SJSA1 (cell line): ENCODE measurements at places on chromosomes 11 and 22. TPM values are rescaled to one million over a fixed set of nuclear protein-coding genes. Genes with fewer than 3 reads are reported as not detected.

Gene CCDC81
- total RNA-seq = 18.2 and 37.4 TPM in 2 replicates

Gene CDC42EP2
- 10.5 and 16.6 TPM in 2 replicates for total RNA-seq

Gene TYR
- not detected in 2 replicates for total RNA-seq

Gene HEPHL1
- not detected in 2 replicates for total RNA-seq

Gene FAM180B
- not detected in 2 replicates for total RNA-seq

Gene GUCY1A2
- 0.11 and 0.13 TPM in 2 replicates for total RNA-seq

Gene MMP8
- total RNA-seq = not detected in 2 replicates

GRCh38 chr11:114353443-114353842, 46.9 kb downstream of the C11orf71 start:
- H3K4me3 ChIP-seq = no peak overlapping the region
- DNase-seq = no peak

DNA sequence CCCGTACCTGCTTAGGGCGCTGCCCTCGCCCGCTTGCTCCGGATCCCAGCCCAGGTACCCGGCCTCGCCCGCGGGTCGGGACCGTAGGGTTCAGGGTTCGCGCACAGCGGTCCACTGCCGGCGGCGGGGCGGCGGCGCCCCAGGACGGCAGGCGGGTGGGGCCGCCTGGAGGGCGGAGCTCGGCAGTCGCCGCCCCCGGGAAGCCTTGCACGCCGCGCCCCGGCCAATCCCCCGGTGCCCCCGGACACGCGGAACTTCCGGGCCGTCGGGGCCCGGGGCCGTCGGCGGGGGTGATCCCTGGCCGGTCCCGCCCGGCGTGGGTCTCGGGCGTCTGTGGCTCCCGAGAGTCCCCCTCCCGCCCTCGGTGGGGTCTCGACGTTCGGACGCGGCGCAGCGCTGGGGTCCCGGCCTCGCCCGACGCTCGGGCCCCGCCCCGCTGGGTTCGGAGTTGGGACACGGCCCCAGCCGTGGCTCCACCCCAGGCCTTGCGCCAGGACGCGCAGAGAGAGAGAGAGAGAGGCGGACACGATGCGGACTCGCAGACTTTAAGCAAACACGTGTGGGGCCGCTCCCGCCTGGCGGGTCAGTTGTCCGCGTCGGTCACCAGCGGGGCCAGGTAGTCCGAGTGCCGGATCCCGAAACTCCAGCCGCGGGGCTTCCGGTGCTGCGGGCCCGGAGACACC, at the start of gene TYMP:
TSS of gene TYMP (minus strand) at position 116 of the 683 bp plus-strand sequence. CDS start 303 bp downstream, outside the sequence.
- H3K36me3 ChIP-seq = peaks cover 6% of the 10 kb centered on the region; the same call in 1 of the 2 replicates
- DNase-seq = no peak
- H3K27ac ChIP-seq = no peak within 1 kb of the TSS
- H3K4me1 ChIP-seq = peaks cover 45% of the 10 kb centered on the region
- peaks cover 30% of the 10 kb centered on the region for H3K27me3 ChIP-seq

DNA sequence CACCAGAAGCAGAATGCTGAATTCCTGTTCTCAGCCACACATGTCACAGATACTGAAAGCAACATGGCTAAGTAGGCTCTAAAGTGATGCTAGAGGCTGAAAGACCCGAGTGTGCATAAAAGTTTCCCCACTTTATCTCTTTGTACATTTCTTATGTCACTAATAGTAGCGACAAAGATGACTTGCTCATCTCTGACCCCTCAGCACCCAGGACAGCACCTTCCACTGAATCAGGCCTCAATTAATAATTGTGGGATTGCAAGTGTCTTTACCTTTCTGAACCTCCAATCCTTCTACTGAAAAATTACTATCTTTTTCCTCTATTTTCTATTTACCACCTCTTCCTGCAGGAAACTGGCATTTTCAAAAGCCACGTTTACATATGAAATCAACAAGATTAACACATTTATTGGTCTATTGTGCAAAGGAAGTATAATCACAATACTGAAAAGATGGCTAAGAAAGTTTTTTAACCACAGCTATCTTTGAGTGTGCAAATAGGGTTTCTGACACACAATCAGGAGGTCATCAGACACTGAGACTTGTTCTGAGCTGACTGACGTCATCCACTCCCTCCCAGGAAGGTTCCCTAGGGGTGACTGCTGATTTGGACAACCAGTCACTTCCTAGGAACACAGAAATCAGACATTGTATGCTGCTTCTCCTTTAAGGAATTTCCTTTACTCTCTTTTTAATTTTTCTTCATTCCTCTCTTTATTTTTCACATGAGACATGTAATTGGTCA, 213.9 kb upstream of the ISX start:
- no peak for DNase-seq
- no peak overlapping the region for H3K4me3 ChIP-seq
- no peaks in the 10 kb centered on the region for H3K27me3 ChIP-seq

DNA sequence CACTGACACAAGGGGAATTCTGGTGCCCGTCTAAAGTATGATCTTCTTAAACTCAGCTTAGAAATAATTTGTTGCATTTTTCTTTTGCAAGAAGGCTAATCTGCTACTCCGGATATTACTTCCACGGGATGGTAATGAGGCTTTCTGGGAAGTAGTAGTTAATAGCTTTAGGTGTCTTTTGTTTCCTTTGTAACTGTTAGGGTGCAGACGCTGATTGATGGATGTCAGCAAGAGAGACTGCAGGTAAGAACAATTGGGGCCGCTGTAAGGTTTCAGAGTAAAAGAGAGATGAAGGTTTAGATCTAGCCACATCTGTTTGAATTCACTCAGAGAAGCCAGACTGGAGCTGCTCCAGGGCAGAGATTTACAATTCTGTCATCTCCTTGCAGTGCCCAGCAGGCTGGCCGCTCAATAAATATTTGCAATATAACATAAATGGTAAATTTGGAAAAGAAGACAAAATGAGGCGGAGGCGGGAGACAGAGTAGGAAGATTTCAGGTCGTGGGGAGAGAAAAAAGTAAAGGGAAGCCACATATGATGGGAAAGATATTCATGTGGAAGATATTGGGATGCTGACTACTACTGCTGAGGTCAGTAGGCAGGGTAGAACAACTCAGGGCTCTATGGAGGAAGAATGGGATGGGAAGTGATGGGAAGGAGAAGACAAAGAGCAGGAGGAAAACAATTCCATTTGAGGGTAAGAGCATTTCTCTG, 320.5 kb downstream of the AASDHPPT start:
- H3K4me1 ChIP-seq = peaks cover 22% of the 10 kb centered on the region
- no peaks in the 10 kb centered on the region for H3K27me3 ChIP-seq
- H3K36me3 ChIP-seq = no peaks in the 10 kb centered on the region
- DNase-seq = no peak

DNA sequence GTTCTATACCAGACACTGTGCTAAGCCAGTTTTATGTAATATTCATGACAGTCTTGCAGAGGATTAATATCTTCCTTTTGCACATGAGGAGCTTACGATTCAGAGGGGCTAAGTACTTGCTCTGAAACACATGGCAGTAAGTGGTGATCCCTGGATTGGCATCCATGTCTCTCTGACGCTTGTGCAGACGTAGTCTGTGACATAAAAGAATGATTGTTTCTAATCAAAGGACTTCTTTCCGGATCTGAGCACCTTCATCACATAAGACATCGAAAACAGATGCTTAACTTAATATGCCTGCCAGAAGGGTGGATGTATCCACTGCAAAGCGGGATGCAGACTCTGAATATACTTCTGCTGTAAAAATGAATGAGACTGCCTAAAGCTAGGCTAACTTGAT, 74.8 kb downstream of the ARHGAP42 start:
- no peaks in the 10 kb centered on the region for H3K27me3 ChIP-seq
- no peaks in the 10 kb centered on the region; the same call in 1 of the 2 replicates for H3K4me1 ChIP-seq
- DNase-seq = no peak
- no peak overlapping the region for H3K4me3 ChIP-seq
- no peaks in the 10 kb centered on the region for H3K36me3 ChIP-seq

GRCh38 chr22:46336119-46337078, 885 bp downstream of the TRMU start:
- H3K27me3 ChIP-seq = no peaks in the 10 kb centered on the region
- DNase-seq = no peak
- H3K27ac ChIP-seq = peak overlapping the region; percentile 52; the same call in 1 of the 2 replicates
- H3K4me1 ChIP-seq = peaks cover 7% of the 10 kb centered on the region
- H3K36me3 ChIP-seq = peaks cover 77% of the 10 kb centered on the region
- peak overlapping the region; percentile 84 for H3K4me3 ChIP-seq

- DNase-seq = peak; percentile 99
- H3K36me3 ChIP-seq = peaks cover 71% of the 10 kb centered on the region
- H3K27me3 ChIP-seq = no peaks in the 10 kb centered on the region
- H3K4me3 ChIP-seq = no peak overlapping the region
- peaks cover 54% of the 10 kb centered on the region for H3K4me1 ChIP-seq
Measured at GRCh38 chr11:36455658-36456111, 54.4 kb downstream of the TRAF6 start.
